ENCODE measurements at places on chromosomes 7 and 10. TPM values are rescaled to one million over a fixed set of nuclear protein-coding genes. Genes with fewer than 3 reads are reported as not detected.

DNA sequence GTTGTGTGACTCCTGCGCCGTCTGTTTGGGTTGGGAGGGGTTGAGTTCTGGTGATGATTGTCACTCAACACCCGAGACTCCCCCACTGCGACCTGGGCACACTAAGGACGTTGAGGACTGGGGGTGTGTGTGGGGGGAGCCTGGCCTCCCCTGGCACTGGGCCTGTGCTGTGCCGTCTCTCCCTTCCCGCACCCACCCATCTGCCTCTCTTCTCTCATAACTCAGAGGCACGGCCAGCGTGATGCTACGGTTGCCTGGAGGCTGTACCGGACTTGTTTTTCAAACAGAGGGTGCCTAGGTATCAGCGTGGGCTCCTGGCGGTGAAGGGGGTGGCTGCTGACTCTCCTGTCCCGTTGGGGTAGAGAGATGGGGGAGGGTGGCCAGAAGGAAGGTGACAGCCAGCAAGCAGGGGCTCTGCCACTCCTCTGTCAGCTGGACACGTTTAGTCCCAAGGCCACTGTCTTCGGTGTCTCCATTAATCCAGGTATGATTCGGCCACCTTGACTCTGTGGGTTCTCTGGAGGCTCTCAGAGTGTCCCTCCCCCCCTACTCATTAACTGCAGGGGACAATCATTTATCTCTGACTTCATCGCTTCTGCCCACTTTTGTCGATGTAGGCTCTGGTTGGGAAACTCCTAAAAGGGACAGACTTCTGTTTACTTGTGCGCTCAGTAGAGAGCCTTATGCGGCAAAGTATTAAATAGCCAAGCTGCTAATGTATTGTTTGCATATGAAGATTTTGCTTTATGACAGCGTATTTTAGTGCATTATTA, 56.5 kb upstream of the PFKFB3 start:
- H3K36me3 ChIP-seq, result peaks cover 11% of the 10 kb centered on the region
- peak overlapping the region; percentile 13 for H3K27ac ChIP-seq
- H3K4me3 ChIP-seq, result peak overlapping the region; percentile 65
- H3K4me1 ChIP-seq, result peaks cover 81% of the 10 kb centered on the region
- no peak for DNase-seq

DNA sequence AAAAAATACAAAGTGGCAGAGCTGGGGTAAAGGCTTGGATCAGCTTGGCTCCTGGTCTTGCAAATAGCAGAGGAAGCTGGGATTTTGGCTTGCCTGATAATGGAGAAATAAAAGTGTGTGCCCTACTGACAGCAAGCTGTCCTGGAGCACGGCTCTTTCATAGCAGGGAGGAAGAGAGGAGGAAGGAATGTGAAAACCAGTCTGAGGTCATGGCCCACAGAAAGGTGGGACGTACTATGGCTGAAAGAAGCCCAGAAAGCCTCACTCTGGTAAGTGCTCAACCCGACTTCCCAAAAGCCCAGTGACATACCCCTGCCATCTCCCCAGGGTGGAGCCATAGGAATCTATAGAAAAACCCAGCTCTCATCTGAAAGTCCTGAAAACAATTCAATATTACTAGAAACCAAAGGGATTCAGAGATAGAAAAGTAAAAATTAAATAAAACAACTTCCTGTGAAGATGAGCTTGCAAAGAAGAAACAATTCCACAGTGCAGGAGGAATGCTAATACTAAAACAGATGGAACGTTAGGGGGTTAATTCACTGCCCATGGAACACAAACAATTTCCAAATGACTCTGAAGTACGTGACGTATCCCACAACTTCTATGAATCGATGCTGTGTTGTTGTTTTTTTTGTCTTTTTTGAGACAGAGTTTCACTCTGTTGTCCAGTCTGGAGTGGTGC, 246.7 kb upstream of the PTN start:
- DNase-seq, result no peak
- no peaks in the 10 kb centered on the region for H3K4me1 ChIP-seq
- H3K27ac ChIP-seq, result no peak overlapping the region

DNA sequence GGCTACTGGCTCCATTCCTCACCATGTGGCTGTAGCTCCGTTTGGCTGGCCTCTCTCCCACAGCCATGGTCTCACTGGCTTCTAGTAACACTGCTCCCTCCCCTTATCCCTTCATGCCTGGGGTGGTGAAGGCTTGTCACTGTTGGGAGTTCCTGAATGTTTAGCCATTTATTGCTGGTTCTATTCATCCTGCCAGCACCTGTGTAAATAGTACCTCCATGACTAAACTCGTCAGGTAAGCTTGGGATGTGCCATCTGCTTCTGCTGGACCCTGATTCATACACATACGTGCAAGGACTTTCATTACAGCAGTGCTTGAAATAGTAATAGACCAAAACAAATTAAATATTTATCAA, 61.6 kb downstream of the CCDC71L start:
- H3K4me3 ChIP-seq, result no peak overlapping the region
- H3K27ac ChIP-seq, result no peak overlapping the region
- H3K4me1 ChIP-seq, result peaks cover 8% of the 10 kb centered on the region
- no peaks in the 10 kb centered on the region for H3K36me3 ChIP-seq
- no peak for DNase-seq
- H3K27me3 ChIP-seq, result no peaks in the 10 kb centered on the region

- H3K4me1 ChIP-seq, result peaks cover 4% of the 10 kb centered on the region
- no peaks in the 10 kb centered on the region for H3K36me3 ChIP-seq
- peaks cover 45% of the 10 kb centered on the region for H3K27me3 ChIP-seq
- no peak overlapping the region for H3K4me3 ChIP-seq
Observed at GRCh38 chr10:52314822-52315552, 906 bp downstream of the DKK1 start.

Gene AGFG2
- 9.9 TPM for total RNA-seq

Gene GCK
- total RNA-seq, result 0.47 TPM

GRCh38 chr10:97207131-97207530, 21.4 kb upstream of the SLIT1 start:
- no peak overlapping the region for H3K4me3 ChIP-seq
- no peaks in the 10 kb centered on the region for H3K36me3 ChIP-seq
- H3K27ac ChIP-seq, result no peak overlapping the region
- H3K27me3 ChIP-seq, result no peaks in the 10 kb centered on the region
- DNase-seq, result no peak

Gene LOXL4
- not detected for total RNA-seq

- no peak overlapping the region for H3K4me3 ChIP-seq
- H3K36me3 ChIP-seq, result no peaks in the 10 kb centered on the region
- no peaks in the 10 kb centered on the region for H3K4me1 ChIP-seq
- no peak overlapping the region for H3K27ac ChIP-seq
- DNase-seq, result no peak
- no peaks in the 10 kb centered on the region for H3K27me3 ChIP-seq
Observed at GRCh38 chr10:114340816-114341215, 63.5 kb downstream of the AFAP1L2 start.

Gene CPA2
- total RNA-seq, result not detected

Gene VAX1
- total RNA-seq, result not detected

All from CD4-positive, alpha-beta T cell (primary cell).